Hepatocyte (in vitro differentiated cells): ENCODE measurements at places on chromosomes 6 and 20. TPM values are rescaled to one million over a fixed set of nuclear protein-coding genes. Genes with fewer than 3 reads are reported as not detected.

Gene THBS2
- total RNA-seq = 2.8 and 5.5 TPM in 2 replicates

Gene FILIP1
- 6.0 and 7.3 TPM in 2 replicates for total RNA-seq

GRCh38 chr20:49415005-49415667 lies 67.3 kb downstream of the KCNB1 start:
- H3K4me3 ChIP-seq = no peak overlapping the region
- no peak for DNase-seq
- no peaks in the 10 kb centered on the region for H3K36me3 ChIP-seq
- H3K27me3 ChIP-seq = no peaks in the 10 kb centered on the region
- no peak overlapping the region for H3K27ac ChIP-seq

- peaks cover 1% of the 10 kb centered on the region for H3K4me1 ChIP-seq
- DNase-seq = no peak
- no peaks in the 10 kb centered on the region for H3K36me3 ChIP-seq
- H3K27ac ChIP-seq = no peak overlapping the region
- no peak overlapping the region for H3K4me3 ChIP-seq
These were observed 121.2 kb downstream of the GFRAL start for GRCh38 chr6:55448451-55448850.

DNA sequence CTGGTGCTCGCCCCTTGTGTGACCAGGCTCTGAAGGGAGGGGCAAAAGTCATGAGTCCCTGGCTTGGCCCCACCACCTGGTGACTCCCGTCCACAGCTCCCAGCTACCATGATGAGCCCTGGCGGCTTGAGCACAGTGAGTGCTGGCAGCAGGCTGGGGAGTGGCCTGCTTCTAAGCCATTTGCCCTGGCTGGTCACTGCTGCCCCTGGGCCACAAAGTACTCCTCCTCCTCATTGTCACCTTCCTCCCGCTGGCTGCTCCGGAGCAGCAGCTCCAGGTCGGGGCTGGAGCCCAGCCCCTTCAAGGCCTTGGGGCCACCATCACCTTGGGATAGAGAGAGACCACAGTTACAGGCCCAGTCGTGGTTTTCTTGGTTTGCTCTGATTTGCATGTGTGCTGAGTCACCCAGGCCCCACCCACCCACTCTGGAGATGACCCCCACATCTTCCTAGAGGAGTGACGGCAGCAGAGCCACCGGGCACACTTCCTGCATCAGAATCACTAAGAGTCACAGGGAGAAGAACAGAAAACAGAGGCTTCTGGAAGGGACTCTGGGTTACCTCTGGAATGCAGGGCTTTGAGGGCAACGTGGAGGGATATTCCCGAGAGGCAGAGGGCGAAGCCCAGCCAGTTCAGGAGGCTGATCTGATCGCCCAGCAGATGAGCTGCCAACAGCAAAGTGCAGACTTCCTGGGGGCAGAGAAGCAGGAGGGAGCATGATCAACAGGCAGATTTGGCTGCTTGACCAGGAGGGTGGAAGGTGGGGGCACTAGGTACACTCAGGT lies 42.1 kb upstream of the CDH22 start:
- peak overlapping the region; percentile 78 for H3K27ac ChIP-seq
- DNase-seq = peak; percentile 76
- peaks cover 27% of the 10 kb centered on the region for H3K4me1 ChIP-seq
- no peaks in the 10 kb centered on the region for H3K36me3 ChIP-seq
- no peaks in the 10 kb centered on the region for H3K27me3 ChIP-seq

Gene AKIRIN2
- 12.7 and 24.2 TPM in 2 replicates for total RNA-seq

GRCh38 chr20:55790178-55790577 lies 215.1 kb downstream of the CBLN4 start:
- no peak overlapping the region for H3K27ac ChIP-seq
- H3K4me1 ChIP-seq = no peaks in the 10 kb centered on the region
- no peak for DNase-seq
- H3K4me3 ChIP-seq = no peak overlapping the region

- H3K36me3 ChIP-seq = no peaks in the 10 kb centered on the region
- H3K27me3 ChIP-seq = no peaks in the 10 kb centered on the region
- no peak overlapping the region for H3K27ac ChIP-seq
- DNase-seq = no peak
- no peaks in the 10 kb centered on the region for H3K4me1 ChIP-seq
These were observed 42.6 kb upstream of the IRF4 start for GRCh38 chr6:348860-349396.

DNA sequence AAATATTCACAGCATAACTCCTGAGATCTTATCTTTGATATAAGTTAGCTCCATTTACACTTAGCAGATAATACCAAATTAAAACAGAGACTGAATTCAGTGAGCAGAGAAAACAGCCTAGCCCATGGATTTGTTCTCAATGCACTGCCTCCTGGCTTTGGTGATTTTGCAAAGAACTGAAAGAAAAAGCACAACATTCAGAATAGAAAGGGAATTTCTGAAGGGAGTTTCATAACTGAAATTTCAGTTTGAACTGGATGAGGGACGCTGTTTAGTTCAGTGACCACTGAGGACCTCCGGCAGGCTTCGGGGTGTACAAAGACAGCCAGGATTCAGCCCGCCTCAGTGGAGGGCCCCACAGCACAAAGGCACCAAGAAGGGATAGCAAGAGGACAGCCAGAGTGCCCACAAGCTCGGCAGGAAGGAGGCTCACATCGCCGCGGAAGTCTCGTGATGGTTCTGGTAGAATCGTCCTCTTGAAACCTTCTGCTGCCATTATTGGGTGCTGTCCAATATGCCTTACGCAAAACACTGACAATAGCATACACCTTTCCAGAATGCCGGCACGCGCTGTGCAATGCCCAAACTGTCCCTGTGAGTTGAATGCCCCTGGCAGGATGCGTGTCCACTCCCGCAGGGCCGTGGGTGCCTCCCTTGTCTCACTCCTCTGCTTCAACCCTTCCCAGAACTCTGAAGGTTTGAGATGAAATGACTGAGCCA lies 9.7 kb upstream of the IRF4 start:
- no peaks in the 10 kb centered on the region for H3K4me1 ChIP-seq
- H3K36me3 ChIP-seq = no peaks in the 10 kb centered on the region
- H3K4me3 ChIP-seq = no peak overlapping the region

DNA sequence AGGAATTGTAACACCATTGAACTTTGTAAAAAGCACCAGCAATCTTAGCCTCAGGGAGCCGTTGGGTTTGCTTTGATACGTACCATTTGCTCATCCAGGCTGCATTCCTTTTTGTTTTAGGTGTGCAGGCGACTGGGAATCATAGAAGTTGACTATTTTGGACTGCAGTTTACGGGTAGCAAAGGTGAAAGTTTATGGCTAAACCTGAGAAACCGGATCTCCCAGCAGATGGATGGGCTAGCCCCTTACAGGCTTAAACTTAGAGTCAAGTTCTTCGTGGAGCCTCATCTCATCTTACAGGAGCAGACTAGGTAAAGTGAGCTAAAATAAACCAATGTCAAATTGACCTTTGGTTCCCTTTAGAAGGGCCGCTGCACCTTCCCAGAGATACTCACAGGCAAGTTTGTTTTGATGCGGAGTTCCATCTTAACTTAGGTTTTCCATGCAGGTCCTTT lies 1.6 kb downstream of the MYLIP start:
- no peaks in the 10 kb centered on the region for H3K27me3 ChIP-seq
- H3K27ac ChIP-seq = peak overlapping the region; percentile 95
- peak; percentile 28 for DNase-seq
- H3K4me3 ChIP-seq = peak overlapping the region; percentile 85

- no peaks in the 10 kb centered on the region for H3K27me3 ChIP-seq
- no peaks in the 10 kb centered on the region for H3K4me1 ChIP-seq
- DNase-seq = no peak
- H3K4me3 ChIP-seq = no peak overlapping the region
These were observed 9.2 kb upstream of the RGS17 start for GRCh38 chr6:153140299-153140698.

GRCh38 chr6:101397199-101397598 lies 3.7 kb downstream of the GRIK2 start:
- H3K36me3 ChIP-seq = no peaks in the 10 kb centered on the region
- H3K27me3 ChIP-seq = peaks cover 64% of the 10 kb centered on the region
- H3K4me1 ChIP-seq = peaks cover 2% of the 10 kb centered on the region
- H3K4me3 ChIP-seq = no peak overlapping the region
- DNase-seq = no peak

DNA sequence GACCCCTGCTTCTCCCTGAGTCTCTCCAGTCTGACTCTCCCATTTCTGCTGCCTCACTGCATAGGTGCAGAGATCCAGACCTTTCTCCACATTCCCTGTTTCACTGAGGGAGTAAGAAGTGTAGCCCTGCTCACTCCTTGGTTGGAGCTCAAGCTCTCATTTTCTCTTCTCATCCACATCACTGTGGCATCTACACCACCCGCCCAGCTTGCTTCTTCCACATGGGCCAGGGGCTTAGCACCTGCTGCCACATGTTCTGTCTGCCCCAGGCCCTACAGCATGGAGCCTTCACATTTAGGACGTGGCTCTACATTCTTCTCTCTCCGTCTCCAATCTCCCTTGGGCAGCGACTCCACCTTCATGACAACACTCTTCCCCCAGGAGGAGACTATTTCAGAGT lies 8.5 kb upstream of the GSTA5 start:
- no peak overlapping the region for H3K4me3 ChIP-seq
- H3K36me3 ChIP-seq = no peaks in the 10 kb centered on the region
- no peaks in the 10 kb centered on the region for H3K27me3 ChIP-seq
- no peak overlapping the region for H3K27ac ChIP-seq
- DNase-seq = no peak

Gene LTA
- total RNA-seq = not detected in 2 replicates

Gene OTOR
- 0.37 TPM in 1 of 2 replicates, not detected in the other for total RNA-seq

DNA sequence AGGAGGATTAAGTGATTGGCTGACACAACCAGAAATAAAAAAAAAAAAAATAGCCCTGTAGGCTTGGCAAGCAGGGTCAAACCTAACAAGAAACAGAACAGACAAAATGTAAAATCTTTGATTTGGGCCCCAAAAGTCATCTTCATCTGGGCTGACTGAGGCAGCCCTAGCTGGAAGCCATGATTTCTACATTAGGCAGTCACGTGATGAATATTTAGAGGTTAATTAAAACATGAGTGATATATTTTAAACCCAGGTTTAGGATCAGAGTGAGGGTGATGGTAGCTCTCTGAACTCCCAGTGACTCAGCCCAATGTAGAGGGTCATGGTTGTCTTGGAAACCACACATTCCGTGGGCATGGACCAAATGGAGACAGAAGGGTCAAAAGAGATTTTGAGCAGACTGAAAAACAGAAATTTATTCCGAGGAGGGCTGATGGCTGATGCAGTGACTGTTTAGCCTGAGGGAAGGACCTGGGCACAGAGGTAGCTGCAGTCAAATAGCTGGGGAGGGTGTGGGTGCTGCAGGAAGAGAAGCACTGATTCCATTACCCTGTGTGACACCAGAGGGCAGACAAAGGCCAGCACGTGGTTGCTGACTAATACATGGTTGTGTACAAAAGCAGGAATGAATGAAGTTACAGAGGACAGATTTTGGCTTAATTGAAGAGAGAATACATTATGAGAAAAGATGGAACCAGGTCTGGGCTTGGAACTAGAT lies 573.1 kb upstream of the CHD6 start:
- peak; percentile 12 for DNase-seq
- H3K4me1 ChIP-seq = no peaks in the 10 kb centered on the region
- H3K4me3 ChIP-seq = no peak overlapping the region
- H3K27me3 ChIP-seq = no peaks in the 10 kb centered on the region
- H3K27ac ChIP-seq = no peak overlapping the region
